Activated gamma-delta T cell treated with Interleukin-2 at 50 U/mL for 16 hours (primary cell): ENCODE measurements at places on chromosomes 2 and 18.

DNA sequence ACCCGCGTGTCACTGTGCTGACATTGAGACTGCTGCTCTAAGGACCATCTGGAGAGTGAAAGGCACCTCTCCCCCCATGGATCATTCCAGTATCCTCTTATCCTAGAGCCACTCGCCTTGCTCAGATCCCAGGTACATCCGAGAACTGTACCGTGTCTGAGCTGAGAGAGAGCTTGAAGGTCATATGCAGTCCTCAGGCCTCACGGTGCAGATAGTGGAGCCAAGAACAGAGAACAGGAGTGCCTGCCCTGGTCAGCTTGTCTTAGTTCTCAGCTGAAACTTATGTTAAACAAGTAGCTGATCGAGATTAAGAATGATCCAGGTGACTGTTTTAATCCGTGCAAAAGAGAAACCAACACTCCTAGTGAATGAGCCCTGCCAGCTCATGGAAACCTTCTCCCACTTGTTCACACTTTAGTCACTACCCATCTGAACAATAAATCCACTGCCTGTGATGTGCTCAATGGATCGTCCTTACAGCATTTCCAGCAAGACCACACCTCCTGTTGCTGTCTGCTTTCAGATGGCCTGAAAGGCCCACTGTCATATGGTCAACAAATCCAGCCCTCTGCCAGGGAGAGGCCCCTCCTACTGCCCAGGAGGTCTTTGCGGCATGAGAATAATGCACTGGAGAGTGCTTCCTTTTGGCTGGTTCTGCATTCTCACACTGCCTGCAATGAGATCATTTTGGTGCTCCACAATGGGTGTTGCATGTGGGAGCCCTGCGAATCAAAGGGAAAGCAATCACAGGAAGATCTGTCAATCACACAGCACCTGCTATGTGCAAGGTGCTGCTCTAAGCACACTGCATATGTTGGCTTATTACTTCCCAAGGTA lies 43.7 kb upstream of the APCDD1 start:
- DNase-seq: no peak

DNA sequence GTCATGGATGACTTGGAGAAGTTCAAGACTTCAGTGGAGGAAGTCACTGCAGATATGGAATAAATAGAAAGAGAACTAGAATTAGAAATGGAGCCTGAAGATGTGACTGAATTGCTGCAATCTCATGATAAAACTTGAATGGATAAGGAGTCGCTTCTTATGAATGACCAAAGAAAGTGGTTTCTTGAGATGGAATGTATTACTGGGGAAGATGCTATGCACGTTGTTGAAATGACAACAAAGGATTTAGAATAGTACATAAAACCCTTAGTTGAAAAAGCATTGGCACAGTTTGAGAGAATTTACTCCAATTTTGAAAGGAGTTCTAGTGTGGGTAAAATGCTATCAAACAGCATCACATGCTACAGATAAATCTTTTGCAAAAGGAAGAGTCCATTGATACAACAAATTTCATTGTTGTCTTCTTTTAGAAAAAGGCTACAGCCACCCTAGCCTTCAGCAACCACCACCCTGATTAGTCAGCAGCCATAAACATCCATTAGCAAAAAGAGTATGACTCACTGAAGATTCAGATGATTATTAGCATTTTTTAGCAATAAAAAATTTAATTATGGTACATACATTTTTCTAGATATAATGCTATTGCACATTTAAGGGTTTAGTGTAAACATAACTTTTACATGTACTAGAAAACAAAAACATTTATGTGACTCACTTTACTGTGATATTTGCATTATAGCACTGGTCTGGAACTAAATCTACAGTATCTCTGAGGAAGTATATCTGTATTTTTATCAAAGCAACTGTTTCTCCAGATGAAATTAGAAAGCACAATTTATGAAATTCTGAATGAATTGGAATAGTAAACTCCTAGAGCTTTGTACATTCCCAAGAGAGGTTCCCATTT lies 110.5 kb upstream of the TACR1 start:
- DNase-seq: no peak

GRCh38 chr18:58286632-58287352 lies 242.8 kb downstream of the NEDD4L start:
- no peak for DNase-seq

- no peak for DNase-seq
Measured at GRCh38 chr2:205571360-205571959, 110.8 kb upstream of the NRP2 start.

GRCh38 chr18:31814132-31814531 lies 53.5 kb upstream of the SLC25A52 start:
- DNase-seq: no peak

- DNase-seq: no peak
Measured at GRCh38 chr2:182242609-182243008, 184.2 kb downstream of the PDE1A start.

DNA sequence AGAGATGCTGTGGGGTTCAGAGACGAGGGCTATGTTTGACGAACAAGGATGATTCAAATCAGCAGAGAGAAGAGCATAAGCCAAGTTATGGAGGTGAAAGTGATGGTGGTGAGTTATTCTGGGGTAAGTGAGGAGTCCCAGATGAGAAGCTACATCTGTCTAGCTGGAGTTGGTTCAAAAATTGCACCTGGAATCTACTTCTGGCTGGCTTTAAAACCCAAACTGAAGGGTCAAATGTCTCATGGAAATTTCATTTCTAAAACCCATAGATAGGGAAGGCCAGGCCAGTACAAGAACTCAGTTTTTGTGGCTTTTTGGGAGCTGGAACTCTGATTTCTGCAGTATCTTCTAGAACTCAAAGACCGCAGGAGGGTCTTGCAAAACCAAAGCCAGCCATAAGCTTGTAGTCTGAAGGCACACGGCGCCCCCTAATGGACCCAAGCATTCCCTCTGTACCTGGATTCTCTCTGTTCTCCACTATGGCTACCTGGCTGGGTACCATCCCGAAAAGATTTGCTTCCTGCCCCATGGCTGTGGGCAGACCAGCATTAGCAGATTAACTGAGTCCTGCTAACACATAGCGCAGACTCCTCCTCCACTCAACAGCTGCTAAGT lies 229.1 kb upstream of the SLC14A2 start:
- no peak for DNase-seq

GRCh38 chr2:68245672-68246071 lies 6.7 kb downstream of the PPP3R1 start:
- no peak for DNase-seq

GRCh38 chr18:56756966-56757365 lies 105.8 kb downstream of the WDR7 start:
- DNase-seq: no peak

DNA sequence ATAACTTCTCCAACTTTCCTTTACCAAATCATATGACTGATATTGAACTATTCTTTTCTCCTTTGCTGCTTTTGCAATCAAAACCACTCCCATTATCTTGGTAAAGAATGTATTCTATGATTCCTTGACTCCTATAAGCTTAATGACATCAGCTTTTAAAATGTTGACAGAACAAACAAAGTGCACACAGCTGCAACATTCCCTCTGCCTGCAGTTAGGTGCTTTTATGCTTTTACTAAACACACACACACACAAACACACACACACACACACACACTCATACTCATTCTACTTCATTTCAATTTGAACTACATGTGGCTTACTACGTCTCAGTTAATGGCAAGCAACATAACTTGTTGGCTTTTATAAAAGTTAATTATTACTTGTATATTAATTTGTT lies 946.6 kb downstream of the DPP10 start:
- no peak for DNase-seq
